ENCODE measurements at places on chromosomes 2 and 18.

DNA sequence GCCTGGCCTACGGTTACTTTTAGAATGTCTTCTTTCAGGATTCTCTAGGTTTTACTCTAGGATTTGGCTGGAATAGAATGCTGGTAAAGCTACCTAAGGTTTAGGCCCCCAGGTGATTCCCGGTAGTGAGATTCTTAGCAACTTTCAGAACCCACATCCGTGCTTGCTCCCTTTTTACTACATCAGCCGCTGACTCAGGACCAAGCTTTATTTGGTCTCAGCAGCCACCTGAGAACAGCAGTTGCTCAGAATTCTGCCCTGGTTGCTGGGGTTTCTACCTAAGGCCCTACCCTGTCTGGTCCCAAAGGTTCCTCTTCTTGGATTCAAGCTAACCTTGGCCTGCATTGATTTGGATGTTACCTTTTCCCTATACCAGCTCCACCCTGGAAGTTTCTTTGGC, 36.1 kb upstream of the NDUFV2 start:
- no peak for DNase-seq

GRCh38 chr2:130302164-130302886, 40.4 kb upstream of the IMP4 start:
- no peak for DNase-seq

DNA sequence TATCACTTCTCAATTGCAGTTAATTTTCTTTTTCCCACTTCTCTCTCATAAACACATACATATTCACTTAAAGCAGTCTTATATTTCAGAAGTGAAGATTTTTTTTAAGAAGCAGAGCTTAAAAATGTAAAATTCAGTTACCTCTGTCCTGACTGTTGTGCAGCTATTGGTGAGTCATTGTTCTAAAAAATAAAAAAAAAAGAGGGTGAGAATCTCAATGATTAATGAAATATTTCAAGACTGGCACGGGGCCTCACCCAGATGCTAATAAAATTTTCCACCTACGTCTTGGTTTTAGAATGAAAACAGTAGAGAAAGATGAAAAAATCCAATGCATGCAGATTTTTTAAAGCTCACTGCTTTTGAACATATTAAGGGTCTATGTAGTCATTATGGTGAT, 67.7 kb downstream of the RDH14 start:
- DNase-seq, result no peak

- DNase-seq, result no peak
Measured at GRCh38 chr2:176650104-176650837, 381.0 kb downstream of the MTX2 start.

DNA sequence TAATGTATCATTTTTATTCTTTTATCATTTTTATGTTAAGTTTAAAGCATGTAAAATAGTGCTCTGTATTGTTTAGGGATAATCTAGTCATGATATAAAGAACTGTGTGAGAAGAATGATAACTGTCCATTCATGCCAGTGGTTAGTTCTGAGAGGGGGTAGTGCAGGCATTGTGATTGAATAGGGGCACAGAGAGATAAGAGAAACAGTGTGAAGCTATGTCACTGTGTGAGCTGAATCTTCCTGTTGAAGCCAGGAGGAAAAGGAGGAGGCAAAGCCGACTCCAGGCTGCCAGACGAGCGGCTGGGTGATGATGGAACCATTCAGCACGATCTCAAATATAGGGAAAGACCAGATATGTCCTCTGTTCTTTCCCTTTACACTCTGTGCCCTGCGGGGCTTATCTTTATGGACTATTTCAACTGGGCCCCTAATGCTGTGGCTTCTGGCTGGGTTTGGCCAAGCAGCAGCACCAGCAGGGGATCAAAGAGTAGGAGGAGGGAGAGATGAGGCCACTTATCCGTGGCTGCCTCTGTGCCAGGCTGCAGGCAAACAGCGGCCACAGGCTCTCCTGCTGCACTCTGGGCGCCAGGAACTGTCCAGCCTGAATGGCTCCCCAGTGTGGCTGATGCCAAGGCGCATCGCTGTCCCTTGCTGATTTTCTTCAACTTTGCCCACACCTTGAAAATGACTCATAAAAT, 128.0 kb downstream of the SPP2 start:
- no peak for DNase-seq

Measured in eye (tissue), 1 donor.